H4 (cell line): ENCODE measurements at places on chromosomes 7 and 10. TPM values are rescaled to one million over a fixed set of nuclear protein-coding genes. Genes with fewer than 3 reads are reported as not detected.

- no peak for DNase-seq
Observed at GRCh38 chr10:4790045-4790444, 36.0 kb upstream of the AKR1E2 start.

DNA sequence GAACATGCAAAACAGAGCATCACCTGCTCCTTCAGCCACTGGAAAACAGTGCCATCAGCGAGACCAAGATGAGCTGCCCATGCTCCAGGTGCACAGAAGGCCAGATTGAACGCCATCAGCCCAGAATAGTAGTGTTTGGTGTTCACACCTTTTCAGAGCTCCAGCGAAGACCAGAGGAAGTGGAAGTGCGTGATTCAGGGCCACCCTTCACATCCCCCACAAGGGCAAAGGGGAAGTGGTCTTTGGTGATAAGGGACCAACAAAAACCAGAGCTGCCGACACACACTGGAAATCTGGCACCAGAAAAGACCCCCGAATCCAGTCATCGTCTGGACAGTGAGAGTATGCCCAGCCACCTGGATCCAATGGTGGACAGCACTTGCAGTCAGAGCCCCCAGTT, 29.5 kb upstream of the TMEM72 start:
- DNase-seq = no peak

The CDC14C gene
- 0.06 TPM in 1 of 2 replicates, not detected in the other for total RNA-seq

DNA sequence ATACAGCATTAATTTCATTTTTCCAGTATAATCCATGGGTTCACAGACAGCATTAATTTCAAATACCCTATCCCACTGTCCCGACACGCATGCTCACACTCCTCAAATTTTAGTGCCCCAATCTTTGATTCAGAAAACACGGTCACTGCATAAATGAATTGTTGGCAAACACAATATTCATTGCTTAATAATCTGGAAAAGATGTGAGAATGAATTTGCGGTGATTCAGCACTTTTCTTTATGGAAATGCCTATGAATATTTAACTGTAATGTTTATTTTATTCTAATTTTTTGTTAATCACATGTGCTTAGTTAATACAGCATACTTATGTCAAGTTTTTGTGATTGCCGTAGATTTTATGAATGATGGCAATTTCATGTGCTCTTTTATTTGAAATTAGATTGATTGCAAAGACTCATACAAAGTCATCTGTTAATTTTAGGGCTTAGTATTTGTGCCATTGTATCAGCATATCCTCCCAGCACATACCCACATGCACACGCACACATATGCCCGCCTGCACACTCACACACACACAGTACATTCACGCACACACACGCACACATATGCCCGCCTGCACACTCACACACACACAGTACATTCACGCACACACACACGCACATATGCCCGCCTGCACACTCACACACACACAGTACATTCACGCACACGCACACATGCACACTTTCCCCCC, 35.1 kb downstream of the MACROH2A2 start:
- DNase-seq = no peak

DNA sequence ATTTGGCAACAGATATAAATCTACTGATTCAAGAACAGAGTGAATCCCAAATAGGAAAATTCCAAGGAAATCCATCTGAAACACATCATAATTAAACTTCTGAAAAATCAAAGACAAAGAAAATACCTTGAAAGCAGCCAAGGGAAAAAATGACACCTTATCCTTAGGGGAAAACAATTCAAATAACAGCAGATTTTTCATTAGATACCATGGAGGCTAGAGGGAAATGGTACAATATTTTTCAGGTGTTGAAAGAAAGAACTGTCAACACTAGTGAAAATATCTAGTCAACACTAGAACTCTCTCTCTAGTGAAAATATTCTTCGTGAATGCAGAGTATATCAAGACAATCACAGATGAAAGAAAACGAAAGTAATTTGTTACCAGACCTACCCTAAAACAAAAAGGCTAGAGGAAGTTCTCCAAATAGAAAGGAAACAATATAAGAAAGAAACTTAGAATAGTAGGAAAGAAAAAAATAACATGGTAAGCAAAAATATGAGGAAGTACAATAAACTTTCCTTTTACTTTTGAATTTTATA, 5.7 kb upstream of the FAM241B start:
- no peak for DNase-seq

The FEZF1 gene
- total RNA-seq = 2.3 and 2.4 TPM in 2 replicates

DNA sequence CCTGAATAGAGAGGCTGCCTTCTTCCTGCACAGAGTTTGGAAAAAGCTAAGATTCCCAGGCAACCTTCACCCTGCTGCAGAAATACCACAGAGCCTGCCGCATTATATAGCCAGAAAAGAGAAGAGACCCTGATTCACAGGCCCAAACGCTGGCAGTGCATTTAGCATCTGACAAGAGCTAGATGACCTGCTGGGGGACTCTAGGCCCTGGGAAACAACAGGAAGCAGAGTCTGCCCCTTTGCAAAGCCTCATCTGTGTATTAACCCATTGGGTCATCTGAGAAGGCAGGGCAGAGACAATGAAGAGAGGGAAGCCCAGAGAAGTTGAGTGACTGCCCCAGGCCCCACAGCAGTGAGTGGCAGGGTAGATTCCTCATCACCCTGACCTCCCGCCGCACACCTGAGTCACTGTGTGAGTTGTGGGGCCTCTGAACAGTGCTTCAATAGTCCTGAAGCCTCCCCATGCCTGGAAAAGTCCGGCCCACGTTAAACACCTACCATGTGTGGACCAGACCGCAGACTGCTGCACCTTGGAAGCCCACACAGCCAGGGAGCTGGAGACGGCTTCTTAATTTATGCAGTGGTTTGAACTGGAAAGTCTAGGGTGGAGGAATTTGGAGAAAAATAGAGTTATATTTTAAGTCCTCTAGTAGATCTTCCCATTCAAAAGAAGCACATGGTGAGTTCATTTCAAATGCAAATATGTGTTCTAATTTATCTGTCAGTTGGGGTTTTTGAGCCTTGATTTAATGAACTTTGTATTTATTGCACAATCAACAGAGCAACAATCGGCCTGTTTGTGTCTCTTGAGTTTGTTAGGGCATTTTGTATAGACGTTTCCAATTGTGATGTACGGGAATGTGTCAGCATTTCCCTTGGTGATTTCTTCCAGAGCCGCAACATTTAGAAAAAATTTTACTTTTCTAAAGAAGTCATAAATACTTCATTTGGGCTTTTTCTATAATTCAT, 80.4 kb upstream of the GPR26 start:
- DNase-seq = no peak

DNA sequence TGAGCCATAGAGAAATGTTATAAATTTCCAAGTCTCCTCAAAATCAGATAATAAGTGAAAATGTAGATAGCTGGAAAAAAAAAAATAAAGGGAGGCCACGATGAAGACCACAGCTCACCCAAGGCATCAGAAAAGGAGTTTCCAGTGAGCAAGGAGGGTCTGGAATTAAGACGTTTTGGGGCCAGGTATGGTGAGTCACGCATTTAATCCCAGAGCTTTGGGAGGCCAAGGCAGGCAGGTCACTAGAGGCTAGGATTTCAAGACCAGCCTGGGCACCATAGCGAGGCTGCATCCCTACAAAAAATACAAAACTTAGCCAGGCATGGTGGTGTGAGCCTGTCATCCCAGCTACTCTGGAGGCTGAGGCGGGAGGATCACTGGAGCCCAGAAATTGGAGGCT, 65.5 kb downstream of the ASB13 start:
- DNase-seq = no peak

The CTAGE15 gene
- not detected in 2 replicates for total RNA-seq

GRCh38 chr10:91185239-91185875, 35.1 kb upstream of the PCGF5 start:
- peak; percentile 53 for DNase-seq
